Right forelimb (tissue), 1 donor: ENCODE measurements at places on chromosomes 3 and 15.

- no peak for DNase-seq
Measured at GRCh38 chr3:77150759-77151158, 110.9 kb downstream of the ROBO2 start.

DNA sequence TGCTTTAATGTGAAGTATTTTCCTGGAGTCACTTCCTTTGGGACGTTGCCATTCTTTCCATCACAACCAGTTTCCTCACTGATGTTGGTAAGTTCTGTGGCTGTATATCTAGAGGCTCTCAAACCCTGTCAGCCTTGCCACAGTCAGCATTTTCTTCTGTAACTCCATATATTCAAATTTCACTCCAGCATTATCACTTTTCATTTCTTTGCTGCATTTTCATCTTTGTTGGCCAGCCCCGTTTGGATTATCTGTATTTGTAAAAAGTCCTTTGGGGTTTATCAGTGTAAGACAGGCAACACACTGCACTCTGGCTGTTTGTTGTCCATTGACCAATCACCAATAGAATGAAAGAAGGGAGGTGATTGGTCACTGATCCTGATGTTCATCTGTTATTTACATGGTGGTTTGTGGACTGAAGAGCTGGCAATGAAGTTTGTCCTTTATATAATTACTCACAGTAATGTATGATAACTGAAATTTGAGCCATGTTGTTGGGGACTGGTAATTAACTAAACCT lies 20.3 kb downstream of the GMPS start:
- no peak for DNase-seq

- DNase-seq: no peak
Measured at GRCh38 chr3:190429681-190430080, 20.0 kb downstream of the TMEM207 start.

DNA sequence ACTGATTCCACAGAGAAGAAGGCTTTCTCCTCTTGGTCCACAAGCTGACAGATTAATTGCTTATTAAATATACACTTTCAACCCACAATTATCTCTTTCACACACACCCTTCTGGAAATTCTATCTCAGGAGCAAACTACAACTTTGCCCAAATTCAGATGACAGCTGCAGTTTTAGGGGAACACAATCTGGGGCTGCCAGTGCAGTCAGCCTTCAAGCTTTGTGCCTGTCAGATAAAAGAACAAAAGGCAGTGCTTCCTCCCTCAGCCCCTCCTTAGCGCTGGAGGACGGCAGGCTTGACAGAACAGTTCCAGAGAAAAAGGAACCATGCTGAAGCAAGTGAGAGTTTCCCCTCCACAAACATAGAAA lies 99.6 kb downstream of the TMCC1 start:
- no peak for DNase-seq

DNA sequence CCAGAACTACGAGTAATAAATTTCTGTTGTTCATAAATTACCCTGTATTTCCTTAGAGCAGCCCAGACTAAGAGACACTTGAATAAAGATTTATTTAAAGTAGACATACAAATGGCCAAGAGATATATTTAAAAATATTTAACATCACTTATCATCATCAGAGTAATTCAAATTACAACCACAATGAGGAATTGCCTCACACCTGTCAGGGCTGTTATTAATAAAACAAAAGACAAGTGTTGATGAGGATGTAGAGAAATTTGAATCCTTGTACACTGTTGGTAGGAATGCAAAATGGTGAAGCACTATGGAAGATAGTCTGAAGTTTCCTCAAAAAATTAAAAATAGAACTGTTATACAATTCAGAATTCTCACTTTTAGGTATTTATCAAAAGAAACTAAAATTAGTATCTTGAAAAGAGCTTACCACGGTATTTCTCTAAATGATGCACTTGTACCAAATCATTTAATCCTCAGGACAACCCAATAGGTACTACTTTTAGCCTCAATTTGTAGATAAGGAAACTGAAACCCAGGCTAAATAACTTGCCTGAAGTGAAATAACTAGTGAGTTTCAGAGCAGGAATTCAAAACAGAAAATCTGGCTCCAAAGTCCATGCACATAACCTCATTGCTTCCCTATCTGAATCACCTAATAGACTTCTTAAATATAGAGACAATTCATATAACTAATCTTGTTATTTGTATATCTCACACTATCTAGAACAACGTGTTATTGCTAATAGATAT lies 69.4 kb downstream of the ZBTB20 start:
- DNase-seq: no peak

DNA sequence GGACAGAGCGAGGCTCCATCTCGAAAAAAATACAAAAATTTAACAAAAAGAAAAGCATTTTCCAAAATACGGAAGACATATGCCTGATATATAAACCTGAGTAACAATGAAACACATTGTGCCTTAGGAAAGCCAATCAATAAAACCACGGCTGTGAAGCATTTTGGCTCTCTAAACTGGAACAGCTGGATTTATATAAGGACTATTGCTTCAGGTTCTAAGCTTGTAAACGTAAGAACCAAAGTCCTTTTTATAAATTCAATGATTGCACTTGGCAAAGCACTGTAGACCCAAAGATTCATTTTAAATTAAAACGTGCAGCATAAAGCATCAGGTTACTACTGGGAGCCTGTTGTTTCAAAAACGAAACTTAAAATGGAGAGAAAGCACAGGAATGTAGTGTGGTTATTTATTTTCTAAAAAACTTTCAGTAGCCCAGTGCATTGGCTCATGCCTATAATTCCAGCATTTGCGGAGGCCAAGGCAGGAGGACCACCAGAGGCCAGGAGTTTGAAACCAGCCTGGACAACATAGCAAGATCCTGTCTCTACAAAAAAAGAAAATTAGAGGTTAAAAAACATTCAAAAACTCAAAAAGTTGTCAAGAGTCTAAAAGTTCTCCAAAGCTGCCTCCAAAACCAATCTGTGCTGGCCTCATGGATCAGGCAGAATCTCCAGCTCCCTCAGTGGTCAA lies 61.5 kb downstream of the USF3 start:
- DNase-seq: no peak

GRCh38 chr3:119624002-119624720 lies 26.5 kb downstream of the PLA1A start:
- no peak for DNase-seq
